ENCODE measurements at places on chromosomes 12 and 14. TPM values are rescaled to one million over a fixed set of nuclear protein-coding genes. Genes with fewer than 3 reads are reported as not detected.

DNA sequence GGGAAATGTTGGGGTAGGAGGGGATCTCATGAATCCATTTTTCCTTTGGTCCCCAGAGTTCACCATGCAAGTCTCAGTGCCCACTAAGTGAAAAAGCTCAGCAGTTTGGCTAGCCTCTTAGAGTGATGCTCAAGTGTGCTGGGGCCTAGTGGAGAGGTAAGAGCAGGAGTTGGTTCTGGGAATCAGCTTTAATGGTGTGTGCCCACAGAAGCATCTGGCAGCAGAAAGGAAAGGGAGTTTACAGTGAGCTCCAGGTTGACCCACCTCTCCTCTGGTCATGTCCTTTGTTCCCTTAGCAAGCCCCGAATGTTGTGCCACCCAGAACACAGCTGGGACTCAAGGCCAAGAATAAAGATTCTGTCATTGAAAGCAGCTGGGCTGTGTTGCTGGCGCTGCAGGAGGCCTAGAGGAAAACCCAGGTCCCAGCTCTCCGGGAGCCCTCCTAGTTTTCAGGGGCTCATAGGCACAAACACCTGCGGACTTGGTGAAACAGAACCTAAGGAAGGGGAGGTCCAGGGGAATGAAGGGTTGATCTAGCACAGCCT is 320.8 kb downstream of the ZFP36L1 start:
- DNase-seq: peak; percentile 20

DNA sequence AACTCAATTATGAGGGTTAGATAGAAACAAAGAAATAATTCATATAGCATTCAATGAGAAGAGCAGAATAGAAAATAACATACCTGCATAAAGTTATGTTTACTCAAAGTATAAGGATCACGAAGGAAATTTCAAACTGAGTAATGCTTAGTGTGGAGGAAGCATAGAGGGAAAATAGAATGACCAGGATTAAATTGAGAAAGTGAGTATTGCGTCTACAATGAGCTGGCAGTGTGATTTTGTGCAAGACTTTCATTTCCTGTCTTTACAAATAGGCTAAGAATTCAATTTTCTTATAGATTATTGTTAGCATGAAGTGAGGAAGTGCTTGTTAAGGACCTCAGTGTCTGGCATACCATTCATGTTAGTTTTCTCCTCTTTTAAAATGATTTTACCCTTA is 12.0 kb downstream of the ADGRD1 start:
- no peak for DNase-seq

- DNase-seq: peak; percentile 72
Observed at GRCh38 chr14:22070119-22070982, 396.7 kb upstream of the OR4E1 start.

DNA sequence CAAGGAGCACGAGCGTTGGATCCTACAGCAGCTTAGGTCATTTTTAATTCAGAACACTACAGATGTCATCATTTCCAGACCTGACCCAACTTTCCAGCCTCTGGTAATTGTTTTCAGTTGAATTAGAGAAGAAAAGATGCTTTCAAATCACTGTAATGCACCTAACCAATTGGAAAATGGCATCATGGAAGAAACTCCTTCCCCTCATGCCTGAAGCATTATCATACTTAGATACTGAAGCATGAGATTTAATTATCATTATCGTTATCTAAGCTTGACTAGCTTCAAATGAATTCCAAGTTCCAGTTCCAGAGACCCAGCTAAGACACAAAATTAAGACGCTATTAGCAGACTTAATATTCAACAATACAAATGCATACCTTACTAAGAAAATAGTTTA is 299.3 kb downstream of the TMEM132D start:
- no peak for DNase-seq

DNA sequence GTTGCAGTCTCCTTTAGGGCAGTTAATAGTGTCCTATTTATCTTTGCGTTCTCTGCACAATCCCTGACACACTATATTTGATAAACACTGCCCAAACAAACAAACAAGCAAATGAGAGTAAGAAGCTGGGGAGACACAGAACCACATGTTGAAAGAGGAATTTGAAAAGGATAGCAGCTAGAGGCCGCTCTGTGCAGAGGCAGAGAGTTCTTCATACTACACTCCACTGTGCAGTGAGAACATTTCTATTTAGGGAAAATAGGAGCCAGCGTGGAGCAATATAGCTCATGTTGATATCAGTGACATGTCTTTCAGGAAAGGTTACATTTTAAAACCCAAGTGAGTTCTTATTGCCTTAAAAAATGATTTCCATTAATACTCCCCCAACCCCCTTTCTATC is 140.3 kb upstream of the SEL1L start:
- no peak for DNase-seq

The CBLN3 gene
- 0.07 TPM for total RNA-seq

DNA sequence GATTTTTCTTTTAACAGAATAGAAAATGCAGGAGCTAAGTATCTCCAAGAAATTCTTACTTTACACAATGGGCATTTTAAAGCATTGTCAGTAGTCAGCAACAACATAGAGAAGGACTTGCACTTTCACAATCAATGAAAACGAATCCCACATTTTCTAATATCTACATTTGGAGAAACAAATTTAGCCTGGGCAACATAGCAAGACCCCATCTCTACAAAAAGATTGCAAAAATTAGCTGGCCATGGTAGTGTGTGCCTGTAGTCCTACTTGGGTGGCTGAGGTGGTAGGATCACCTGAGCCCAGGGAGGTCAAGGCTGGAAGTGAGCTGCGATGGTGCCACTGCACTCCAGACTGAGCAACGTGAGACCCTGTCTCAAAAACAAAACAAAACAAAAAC is 30.6 kb upstream of the C2CD5 start:
- no peak for DNase-seq

The RIMBP2 gene
- not detected for total RNA-seq

The KLRG1 gene
- total RNA-seq: 8.0 TPM

The SPRYD3 gene
- total RNA-seq: 5.4 TPM

The IL23A gene
- total RNA-seq: 3.2 TPM

DNA sequence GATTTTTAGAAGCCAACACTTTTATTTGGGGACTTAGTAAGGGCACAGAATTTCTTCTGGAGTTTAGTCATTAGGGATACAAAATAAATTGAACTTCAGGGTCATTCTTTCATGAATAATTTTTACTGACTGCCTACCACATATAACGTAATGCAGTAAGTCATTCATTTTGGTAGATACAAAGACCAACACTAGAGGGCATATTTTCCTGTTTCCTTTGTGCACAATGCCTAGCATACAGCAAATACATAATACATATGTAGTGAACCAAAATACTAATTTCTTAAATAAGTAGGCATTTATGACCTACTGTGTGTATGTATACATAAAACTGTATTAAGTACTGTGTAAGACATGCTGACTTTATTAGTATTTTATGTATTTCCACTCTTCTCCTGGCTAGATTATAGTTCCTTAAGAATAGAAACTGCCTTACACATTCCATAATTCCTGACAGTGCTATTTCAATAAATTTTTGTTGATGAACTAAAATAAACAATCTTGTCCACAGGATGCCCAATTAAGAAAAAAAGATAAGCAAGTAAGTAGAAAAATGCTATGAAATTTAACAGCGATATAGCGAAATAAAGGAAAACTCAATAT is 47.9 kb downstream of the PPP1R12A start:
- peak; percentile 67 for DNase-seq

DNA sequence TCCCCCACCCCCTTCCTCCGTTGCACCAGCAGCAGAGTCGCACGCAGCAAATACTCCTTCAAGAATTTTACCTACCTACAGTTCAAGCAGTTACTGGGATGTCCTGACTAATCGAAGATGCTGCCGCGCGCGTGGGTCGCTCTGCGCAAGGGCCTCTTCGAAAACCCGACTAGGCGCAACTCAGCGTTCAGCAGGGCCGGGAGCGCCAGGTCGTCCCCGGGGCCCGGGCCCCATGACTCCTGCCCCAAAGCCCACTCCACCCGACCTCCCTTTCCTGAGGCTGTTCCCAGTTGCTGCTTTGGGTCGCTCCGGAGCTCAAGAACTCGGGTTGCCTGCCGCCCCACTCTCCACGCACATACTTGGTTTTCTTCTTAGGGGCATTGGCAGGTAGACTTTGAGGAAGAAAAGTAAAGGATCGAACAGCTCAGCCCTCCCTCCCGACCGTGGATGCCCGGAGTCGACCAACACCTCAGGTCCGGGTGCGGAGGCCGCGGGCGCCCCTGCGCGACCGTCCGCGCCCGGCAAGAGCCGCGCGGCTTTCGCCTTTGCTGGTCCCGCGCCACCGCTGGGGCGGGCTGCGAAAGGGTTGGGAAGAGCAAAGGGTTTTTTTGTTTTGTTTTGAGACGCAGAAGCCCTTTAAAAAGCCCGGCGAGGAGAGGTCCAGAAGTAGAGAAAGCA is 1.9 kb downstream of the BMP4 start:
- DNase-seq: no peak
